HCT116 (cell line): ENCODE measurements at places on chromosomes 11 and 22.

DNA sequence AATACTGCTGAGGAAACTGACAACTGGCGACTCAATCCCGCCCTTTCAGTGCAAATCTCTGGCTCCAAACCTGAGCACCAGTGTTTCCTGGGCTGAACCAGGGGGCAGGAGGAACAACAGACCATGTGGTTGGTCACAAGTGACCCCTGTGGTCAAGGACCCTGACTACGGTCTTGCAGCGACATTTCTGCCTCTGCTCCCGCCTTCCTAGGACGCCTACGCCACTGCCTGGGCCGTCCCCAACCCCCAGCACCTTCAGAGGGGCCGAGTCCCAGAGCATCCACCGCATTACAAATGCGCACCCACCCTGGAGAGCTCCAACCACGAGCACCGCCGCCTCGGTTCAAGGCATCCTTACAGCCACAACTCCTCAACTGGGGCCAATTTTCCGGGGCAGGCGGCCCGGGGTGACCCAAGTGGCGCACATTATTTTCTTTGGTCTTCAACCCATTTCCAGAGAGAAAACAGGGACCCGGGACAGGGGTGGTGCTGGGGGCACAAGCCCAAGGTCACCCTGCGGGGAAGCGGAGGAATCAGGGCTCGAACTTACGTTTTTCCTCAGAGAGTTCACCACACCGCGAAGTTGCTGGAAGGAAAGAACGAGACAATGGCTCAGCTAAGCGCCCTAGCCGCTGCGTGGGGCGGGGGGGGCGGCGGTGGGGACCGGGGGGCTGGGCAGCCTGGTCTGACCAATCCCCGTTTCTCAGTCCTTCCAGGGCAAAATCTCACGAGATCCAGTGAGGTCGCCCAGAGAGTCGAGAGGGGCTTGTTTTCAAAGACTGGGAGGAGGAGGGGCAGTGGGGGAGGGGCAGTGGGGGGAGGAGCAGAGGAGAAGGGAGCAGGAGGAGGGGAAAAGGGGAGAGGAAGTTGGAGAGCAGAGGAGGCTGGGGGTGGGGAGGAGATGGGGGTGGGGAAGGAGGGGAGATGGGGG is 1.8 kb downstream of the PRAME start:
- H3K36me3 ChIP-seq, result 0 out of 2 replicates have a peak, but pooled peaks cover 3% of the 10 kb centered on the region
- DNase-seq, result no peak
- H3K4me3 ChIP-seq, result no peak overlapping the region
- H3K27ac ChIP-seq, result no peak overlapping the region
- H3K27me3 ChIP-seq, result no peaks in the 10 kb centered on the region

GRCh38 chr11:36757075-36757474 is 159.0 kb upstream of the RAG2 start:
- no peak overlapping the region for H3K27ac ChIP-seq
- DNase-seq, result no peak
- no peaks in the 10 kb centered on the region for H3K4me1 ChIP-seq
- no peak overlapping the region for H3K4me3 ChIP-seq

DNA sequence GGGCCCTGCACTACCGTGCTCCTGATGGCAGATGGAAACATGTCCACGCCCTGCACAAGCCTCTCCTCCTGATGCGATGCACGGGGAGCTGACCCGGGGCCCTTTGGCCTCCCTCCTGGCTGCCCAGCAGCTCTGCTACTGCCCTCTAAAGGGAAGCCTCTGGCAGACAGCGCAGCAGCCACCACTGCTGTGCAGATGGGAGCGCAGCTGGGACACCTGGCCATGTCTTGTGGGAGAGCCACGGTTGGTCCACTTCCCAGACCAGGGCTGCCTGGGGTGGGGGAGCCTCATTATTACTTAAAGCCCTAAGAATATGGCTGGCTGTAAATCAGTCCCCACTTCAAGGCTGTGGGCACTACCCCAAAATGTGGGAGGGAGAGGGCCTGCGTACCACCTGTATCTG is 38.3 kb downstream of the TBX1 start:
- no peaks in the 10 kb centered on the region for H3K27me3 ChIP-seq
- H3K36me3 ChIP-seq, result no peaks in the 10 kb centered on the region
- H3K4me3 ChIP-seq, result no peak overlapping the region
- no peak overlapping the region for H3K27ac ChIP-seq

GRCh38 chr11:12724301-12725054 is 50.3 kb downstream of the TEAD1 start:
- peaks cover 92% of the 10 kb centered on the region for H3K4me1 ChIP-seq
- peak overlapping the region; percentile 50 for H3K4me3 ChIP-seq
- H3K27me3 ChIP-seq, result no peaks in the 10 kb centered on the region
- H3K27ac ChIP-seq, result peak overlapping the region; percentile 83
- no peaks in the 10 kb centered on the region for H3K36me3 ChIP-seq

DNA sequence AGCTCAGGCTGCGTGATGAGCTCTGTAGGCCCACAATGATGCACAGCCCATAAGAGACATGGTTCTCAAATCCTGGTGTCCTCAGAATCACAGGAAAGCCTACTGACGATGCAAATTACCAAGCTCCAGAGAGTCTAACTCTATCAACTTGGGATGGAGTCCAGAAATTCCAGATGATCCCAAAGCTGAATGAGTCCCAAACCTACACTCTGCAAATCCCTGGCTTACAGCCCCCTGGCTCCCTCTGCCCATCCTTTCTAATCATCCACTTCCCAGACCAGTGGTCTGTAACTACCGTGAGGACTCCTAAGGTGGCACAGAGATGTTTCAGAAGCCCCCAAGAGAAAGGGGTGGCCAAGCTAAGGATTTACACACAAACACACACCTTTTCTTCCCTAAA is 13.5 kb downstream of the ARFGAP2 start:
- H3K27me3 ChIP-seq, result no peaks in the 10 kb centered on the region
- no peak overlapping the region for H3K4me3 ChIP-seq
- H3K27ac ChIP-seq, result no peak overlapping the region
- no peak for DNase-seq
- no peaks in the 10 kb centered on the region for H3K4me1 ChIP-seq

- peak; percentile 51 for DNase-seq
- H3K27ac ChIP-seq, result peak within 1 kb of the TSS; percentile 74
- peaks cover 13% of the 10 kb centered on the region for H3K4me1 ChIP-seq
- peak within 1 kb of the TSS; percentile 59 for H3K4me3 ChIP-seq
These were observed at the start of gene PRR5 for GRCh38 chr22:44701824-44702478. TSS of gene PRR5 (plus strand) at chr22:44702204. CDS start at chr22:44702475, 271 bp downstream.

GRCh38 chr11:124861670-124862069 is 3.6 kb upstream of the ROBO3 start:
- peaks cover 4% of the 10 kb centered on the region; the same call in 1 of the 2 replicates for H3K4me1 ChIP-seq
- no peak overlapping the region for H3K27ac ChIP-seq
- no peak for DNase-seq
- H3K36me3 ChIP-seq, result no peaks in the 10 kb centered on the region
- H3K4me3 ChIP-seq, result no peak overlapping the region

DNA sequence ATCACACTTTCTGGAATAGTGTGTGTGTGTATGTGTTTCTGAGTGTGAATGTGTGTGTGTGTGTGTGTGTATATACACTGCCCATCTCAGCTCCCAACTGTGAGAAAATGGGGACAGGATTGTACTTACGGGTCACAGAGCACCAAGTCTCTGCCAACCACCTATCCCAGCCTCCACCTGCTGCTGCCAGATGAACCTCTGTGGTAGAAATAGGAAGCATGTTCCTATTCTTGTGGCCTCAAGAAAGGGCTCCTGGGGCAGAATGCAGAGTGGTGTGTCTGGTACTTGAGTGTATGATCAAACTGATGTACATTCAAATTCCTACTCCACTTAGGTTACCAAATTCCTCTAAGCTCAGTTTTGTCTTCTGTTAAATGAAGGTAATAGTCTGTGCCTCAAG is 14.6 kb downstream of the UBASH3B start:
- peaks cover 42% of the 10 kb centered on the region for H3K4me1 ChIP-seq
- DNase-seq, result no peak
- H3K27me3 ChIP-seq, result no peaks in the 10 kb centered on the region
- no peak overlapping the region for H3K4me3 ChIP-seq
- no peaks in the 10 kb centered on the region for H3K36me3 ChIP-seq
- no peak overlapping the region for H3K27ac ChIP-seq

DNA sequence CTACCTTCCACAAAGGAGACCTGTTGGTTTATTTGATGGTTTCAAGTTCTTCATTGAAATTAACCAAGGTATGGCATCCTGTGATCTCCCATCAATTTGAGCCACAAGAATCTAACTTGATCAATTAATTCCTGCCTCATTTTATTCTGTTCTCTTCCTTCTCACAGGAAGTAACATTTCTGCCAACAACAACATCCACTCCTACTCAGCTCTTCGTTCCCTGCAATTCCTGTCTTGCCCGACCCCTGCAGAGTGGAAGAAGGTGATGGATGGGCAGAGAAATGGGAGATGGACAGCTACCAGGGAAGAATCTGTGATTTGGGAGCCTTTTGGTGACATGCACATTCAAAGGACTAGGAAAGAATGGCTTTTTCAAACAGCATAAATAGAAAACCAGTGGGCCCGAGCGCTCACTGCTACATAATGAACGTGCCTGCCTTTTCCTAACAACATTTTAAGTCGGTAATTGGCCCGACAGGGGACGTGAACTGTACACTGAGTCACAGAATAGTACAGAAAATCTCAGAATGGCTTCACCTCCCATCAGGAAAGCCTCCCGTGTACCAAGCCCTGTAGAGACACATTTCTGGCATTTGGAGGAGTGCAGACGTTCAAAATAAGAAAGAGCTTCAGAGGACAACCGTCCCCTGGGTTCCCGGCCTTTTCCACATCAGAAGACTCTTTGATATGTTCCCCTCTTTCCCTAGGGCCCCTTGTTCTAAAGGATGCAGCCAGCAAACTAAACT is 112.6 kb upstream of the SEZ6L start:
- no peaks in the 10 kb centered on the region for H3K36me3 ChIP-seq
- peaks cover 53% of the 10 kb centered on the region for H3K27me3 ChIP-seq
- no peak overlapping the region for H3K4me3 ChIP-seq
- DNase-seq, result no peak
- H3K27ac ChIP-seq, result no peak overlapping the region

- no peak overlapping the region for H3K4me3 ChIP-seq
- H3K27me3 ChIP-seq, result no peaks in the 10 kb centered on the region
- no peaks in the 10 kb centered on the region for H3K36me3 ChIP-seq
- DNase-seq, result no peak
These were observed 22.5 kb upstream of the ALG8 start for GRCh38 chr11:78161962-78162371.

- H3K4me1 ChIP-seq, result no peaks in the 10 kb centered on the region
- H3K27ac ChIP-seq, result no peak overlapping the region
- no peaks in the 10 kb centered on the region for H3K36me3 ChIP-seq
- H3K4me3 ChIP-seq, result no peak overlapping the region
These were observed 30.7 kb downstream of the SLC22A25 start for GRCh38 chr11:63212742-63213141.

- no peaks in the 10 kb centered on the region for H3K36me3 ChIP-seq
- no peak for DNase-seq
These were observed 15.1 kb upstream of the CYTH4 start for GRCh38 chr22:37267135-37267587.

DNA sequence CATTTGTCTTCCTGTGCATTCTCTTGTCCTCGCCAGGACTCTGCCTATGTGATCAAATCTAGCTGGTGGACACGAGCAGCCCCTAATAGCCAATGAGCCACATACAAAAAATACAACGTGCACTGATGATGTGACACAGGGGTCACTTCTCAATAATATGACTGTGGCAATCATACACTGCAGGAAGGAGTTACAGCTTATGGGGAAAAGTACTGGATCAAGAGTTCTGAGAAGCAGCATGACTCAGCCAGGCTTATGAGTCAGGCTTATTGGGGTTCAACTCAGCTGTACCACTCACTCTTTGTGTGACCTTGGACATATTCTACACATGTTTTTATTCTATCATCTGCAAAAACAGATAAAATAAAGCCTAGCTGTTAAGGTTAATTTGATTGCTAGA is 889.4 kb upstream of the TENM4 start:
- no peak overlapping the region for H3K27ac ChIP-seq
- H3K27me3 ChIP-seq, result no peaks in the 10 kb centered on the region
- no peaks in the 10 kb centered on the region for H3K36me3 ChIP-seq
- no peaks in the 10 kb centered on the region for H3K4me1 ChIP-seq

- DNase-seq, result no peak
- H3K4me1 ChIP-seq, result no peaks in the 10 kb centered on the region
- H3K4me3 ChIP-seq, result no peak overlapping the region
- no peak overlapping the region for H3K27ac ChIP-seq
These were observed 147.4 kb upstream of the POU2AF2 start for GRCh38 chr11:111098091-111098490.

GRCh38 chr11:134033696-134034491 is 35.0 kb upstream of the JAM3 start:
- H3K36me3 ChIP-seq, result no peaks in the 10 kb centered on the region
- H3K27ac ChIP-seq, result no peak overlapping the region
- no peak overlapping the region for H3K4me3 ChIP-seq
- H3K4me1 ChIP-seq, result peaks cover 4% of the 10 kb centered on the region; the same call in 1 of the 2 replicates

DNA sequence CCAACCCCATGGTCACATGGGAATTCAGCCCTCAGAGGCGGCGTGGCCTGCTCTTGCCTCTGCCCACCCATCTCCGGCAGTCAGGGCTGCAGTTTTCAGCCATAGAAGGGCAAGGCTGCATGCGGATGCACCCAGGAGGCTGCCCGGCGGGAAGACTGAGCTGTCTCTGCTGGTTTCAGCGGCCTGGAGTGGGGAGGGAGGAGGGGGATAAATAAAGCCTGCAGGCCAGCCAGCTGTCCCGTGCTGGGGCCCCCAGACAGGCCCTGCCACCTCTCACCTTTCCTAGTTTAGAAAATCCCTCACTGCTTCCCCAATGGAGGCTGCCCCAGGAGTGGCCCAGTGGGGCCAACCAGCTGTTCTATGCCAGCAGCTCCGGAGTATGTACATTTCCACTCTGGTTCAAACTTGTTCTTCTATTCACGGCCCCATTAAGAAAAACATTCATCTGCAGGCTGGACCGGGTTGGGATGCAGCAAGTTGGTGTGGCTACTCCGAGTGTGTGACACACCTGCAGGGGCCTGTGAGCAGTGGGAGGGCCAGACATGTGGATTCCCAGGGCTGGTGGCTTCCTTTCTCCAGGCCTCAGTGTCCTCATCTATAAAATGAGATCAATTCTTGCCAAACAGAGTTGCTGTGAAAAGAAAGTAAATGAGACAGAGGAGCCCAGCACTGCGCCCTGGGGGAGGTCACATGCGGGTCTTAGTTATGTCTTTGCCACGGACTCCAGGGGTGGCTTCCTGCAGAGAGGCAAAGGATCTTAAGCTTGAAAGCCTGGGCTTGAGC is 5.0 kb downstream of the MICALL1 start:
- H3K27me3 ChIP-seq, result no peaks in the 10 kb centered on the region
- no peak for DNase-seq
- H3K4me1 ChIP-seq, result peaks cover 7% of the 10 kb centered on the region
- no peak overlapping the region for H3K27ac ChIP-seq

DNA sequence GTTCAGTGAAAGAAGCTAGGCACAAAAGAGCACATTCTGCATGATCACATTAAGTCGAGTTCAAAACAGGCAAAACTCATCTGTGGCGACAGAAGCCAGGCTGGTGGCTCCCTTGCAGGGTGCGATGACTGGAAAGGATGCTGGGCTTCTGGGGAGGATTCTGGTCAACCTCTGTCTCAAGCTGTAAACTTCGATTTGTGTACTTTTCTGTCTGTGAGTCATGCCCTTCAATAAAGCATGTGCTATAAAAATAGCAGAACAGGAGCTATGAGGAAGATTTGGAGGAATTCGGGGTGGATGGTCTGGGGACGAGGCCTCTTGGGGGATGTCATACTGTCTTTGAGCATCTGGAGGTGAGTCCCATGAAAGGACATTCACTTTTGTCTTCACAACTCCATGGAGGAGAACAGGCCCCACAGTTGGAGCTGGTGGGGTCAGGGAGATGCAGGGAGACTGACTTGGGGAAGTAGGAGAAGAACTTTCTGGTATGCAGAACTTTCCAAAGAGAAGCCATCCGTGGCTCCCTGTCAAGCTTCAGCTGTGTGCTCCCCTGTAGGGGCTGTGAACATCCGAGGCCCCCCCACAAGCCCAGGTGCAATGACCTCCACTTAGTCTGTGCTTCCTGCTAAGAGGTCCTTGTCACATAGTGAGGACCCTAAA is 77.8 kb upstream of the LINC01488 start:
- H3K27ac ChIP-seq, result no peak overlapping the region
- peaks cover 12% of the 10 kb centered on the region; the same call in 1 of the 2 replicates for H3K4me1 ChIP-seq
- H3K36me3 ChIP-seq, result no peaks in the 10 kb centered on the region
- H3K4me3 ChIP-seq, result no peak overlapping the region
- no peak for DNase-seq
